Dorsolateral prefrontal cortex (tissue), 122 donors: ENCODE measurements at places on chromosomes 11 and 22. TPM values are rescaled to one million over a fixed set of nuclear protein-coding genes. Genes with fewer than 3 reads are reported as not detected.
A peak's percentile ranks its signal among the peaks of the same experiment; 100 is the strongest.

Gene BAIAP2L2
- 8.4 TPM for total RNA-seq

Gene NECTIN1
- total RNA-seq, result 75.4 TPM

Gene OR2AT4
- total RNA-seq, result not detected

Gene SMTNL1
- not detected for total RNA-seq

Gene ASCL2
- total RNA-seq, result 0.97 TPM

Gene KCNQ1
- 0.98 TPM for total RNA-seq

Gene PGGHG
- total RNA-seq, result 10.9 TPM

- peak; percentile 44 for DNase-seq
These were observed 35.9 kb downstream of the RPL3 start for GRCh38 chr22:39283322-39284141.

DNA sequence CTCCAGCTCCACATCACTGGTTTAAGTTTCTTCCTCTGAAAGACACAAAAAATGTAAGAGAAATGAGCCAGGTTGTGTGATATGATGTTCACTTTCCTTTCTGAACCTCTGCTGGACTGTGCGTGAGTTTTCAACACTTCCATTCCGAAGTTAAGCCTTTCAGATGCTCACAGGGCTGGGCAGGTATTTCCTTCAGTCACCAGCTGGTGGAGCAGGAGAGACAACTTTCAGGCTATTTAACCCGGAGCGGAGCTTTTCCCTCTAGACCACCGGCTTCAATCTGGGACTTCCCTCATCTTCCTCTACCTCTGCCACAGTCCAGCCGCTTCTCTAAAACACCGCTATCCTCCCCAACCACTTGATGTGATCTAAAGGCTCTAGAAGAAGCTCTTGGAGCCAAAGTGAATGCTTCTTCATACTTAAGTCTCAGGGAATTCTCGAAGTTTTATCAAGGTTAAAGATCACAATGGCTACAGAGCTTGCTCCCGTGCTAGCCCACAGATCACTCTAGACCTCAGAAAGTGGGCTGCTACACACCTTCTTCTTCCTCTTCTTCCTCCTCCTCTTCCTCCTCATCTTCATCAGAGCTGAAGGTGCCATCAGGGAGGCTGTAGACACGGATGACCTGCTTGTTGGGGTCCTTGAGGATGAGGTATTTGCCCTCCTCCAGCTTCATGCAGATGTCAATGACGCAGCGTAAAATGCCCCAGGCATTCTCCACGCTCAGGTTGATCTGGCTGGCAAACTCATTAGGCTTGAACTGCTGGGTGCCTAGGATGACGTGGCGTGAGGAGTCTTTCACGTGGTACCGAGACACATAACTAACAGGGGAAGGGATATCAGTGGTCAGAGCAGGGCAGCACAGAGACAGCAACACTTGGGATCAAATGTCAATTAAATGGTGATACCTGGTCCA is 4.4 kb upstream of the FOXRED2 start:
- no peak for DNase-seq

GRCh38 chr11:101692980-101693379 is 109.2 kb upstream of the TRPC6 start:
- DNase-seq, result no peak

GRCh38 chr22:49765091-49765771 is 62.4 kb downstream of the BRD1 start:
- DNase-seq, result peak; percentile 33

DNA sequence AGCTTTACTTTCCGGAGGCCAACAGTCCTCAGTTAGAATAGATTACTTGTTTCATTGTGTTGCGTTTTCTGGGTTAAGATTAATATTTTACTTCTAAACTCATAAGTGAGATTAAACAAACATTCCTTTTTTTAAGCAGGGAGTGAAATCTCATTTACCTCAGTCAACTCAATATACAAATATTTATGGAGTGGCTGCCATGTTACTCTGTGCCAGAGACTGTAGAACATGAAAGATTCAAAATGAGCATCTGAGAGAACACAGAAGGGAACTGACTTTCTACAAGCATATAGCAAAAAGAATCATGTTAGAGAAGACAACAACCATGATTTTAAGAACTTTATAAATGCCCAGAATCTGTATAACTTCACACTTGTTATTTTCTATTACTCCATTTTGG is 3.4 kb upstream of the LRRC55 start:
- no peak for DNase-seq
